ENCODE measurements at places on chromosomes 4 and X.

DNA sequence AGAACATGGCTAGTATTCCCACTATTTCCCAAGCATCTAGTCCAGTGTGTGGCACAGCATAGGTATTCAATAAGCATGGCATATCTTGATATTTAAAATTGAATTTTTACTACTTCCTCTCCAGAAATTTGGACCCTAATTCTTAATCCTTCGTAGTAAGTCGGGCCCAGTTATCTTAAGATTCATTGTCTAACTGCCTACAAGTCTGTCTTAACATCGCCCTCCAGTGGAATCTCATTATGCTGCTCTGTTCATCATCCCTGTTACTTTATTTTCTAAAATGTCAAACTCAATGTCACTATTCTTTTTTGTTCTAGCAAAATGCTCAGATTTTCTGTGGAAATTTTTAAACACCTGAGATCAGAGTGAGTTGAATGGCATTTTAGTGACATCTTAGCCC is 606.2 kb downstream of the KLHL13 start:
- no peak for DNase-seq

DNA sequence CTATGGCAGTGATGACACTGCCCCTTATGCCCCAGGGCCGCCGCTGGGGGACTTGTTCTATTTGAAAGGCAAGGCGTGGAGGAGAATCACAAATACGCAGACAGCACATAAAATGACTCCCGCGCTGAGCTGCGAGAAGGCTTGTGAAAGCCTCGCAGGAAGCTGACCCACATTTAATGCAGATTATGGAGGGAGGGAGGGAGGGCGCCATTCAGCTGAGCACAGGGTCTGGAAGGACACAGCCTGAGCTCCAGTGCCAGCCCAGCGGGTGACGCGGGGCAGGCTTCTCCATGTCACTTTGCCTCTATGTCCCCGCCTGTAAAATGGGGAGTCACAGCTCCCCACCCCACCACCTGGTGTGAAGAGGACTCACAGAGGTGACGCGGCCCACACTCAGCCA is 14.3 kb downstream of the ABLIM2 start:
- no peak for DNase-seq

GRCh38 chrX:45992402-45993123 is 552.7 kb downstream of the ZNF674 start:
- no peak for DNase-seq

DNA sequence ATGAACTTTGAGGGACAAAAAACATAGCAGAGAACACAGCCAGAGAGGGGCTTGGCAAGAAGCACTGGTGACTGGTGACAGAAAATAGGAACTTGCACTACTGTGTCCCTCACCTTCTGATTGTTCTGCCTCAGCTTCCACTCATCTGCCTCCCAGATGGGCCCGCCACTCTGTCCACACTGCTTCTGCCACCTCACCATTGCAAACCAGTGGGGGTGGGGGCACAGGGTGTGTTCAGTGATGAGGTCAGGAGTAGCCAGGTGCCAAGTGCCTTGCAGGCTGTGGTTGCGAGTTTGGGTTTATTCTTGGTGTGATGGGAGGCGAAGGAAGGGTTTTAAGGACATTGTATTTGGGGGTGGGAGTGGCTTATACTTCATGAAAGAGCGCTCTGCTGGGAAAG is 9.1 kb upstream of the UBA1 start:
- DNase-seq = no peak

DNA sequence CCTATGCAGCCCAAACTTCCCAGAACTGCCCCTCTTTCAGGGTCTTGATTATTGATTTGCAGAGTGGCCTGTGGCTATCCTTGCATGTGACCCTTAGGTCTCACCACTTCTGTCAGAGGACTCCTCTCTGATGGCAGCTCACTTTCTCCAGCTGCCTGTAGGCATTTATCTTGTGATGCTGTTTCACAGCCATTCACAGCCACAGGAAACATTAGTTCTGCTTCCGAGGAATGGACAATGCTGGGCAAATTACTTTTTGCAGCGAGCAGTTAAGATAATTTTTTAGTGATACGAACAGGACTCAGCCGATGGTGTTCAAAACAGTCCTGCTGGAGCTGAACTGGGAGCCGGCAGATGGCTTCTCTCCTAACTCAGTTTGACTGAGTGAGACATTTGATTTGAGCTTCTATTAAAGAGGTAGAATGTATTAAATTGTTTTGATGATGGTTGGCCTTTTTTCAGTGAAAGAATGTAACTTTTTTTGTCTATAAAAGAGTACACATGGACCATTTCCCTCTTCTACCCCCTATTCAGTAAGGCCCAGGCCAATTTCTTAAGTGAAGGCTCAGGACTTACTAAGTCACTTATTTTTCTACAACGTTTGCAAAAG is 58.4 kb upstream of the TMEM150C start:
- DNase-seq = no peak

GRCh38 chrX:120647127-120647526 is 17.3 kb upstream of the C1GALT1C1 start:
- DNase-seq = no peak

DNA sequence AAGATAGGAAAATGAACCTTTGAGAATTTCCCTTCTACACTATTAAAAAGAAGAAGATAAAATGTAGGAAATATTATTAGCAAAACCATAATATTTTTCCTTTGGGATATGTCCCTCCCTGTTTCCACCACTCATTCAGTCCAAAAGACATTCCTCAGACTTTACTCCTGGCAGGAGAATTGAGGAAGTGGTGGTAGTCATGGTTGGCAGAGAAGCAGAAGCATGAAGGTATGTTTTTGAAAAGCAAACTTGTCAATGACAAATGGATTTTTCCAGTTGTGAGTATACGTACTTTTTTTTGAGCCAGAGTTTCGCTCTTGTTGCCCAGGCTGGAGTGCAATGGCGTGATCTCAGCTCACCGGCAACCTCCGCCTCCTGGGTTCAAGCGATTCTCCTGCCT is 13.7 kb downstream of the STAG2 start:
- DNase-seq = no peak

DNA sequence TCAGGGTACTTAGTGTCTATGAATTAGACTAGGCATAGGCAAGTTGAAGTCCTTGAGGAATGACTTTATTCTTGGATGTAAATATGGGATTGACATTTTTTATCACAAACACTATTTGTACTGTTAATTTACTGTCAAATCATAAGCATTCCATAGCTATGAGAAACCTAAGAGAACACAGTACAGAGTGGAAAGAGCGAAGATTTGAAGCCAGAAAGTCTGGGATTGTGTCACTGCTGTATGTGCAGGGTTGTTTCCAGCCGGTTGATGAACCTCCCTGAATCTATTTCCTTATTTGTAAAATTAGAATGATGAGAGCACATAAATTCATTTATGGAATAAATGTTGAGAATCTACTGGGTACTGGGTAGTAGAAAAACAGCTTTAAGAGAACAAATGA is 14.4 kb upstream of the KLHL5 start:
- DNase-seq = no peak

GRCh38 chr4:152983221-152983620 is 47.1 kb downstream of the FHDC1 start:
- DNase-seq = no peak

- DNase-seq = no peak
Measured at GRCh38 chr4:128333309-128334018, 45.9 kb upstream of the PGRMC2 start.

DNA sequence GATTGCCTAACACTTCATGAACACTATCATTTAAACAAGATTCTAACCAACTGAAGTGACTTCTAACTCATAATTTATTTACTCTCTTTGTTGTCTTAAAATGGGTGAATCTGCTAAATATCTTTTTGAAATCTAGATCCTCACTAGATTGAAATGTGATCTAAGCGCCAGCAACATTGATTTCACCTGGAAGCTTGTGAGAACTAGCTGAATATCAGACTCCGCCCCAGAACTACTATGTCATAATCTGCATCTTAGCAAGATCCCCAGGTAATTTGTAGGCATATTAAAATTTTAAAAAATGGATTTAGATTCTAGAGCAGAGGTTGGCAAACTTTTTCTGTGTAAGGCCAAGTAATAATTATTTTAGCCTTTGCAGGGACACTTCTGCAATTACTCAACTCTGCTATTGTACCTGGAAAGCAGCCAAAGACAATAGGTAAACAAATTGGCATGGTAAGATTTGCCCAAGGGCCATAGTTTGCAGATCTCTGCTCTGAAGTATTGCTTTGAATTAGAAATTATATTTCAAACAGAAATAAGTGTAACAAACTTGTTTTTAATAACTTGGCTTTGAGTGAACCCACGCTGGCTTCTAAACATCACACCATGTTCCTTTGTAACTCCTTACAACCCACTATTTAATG is 121.5 kb downstream of the REELD1 start:
- DNase-seq = no peak

- no peak for DNase-seq
Measured at GRCh38 chr4:82567444-82567843, 5.7 kb upstream of the TMEM150C start.

- DNase-seq = peak; percentile 15
Measured at GRCh38 chr4:244471-244870, 60.8 kb downstream of the ZNF732 start.

DNA sequence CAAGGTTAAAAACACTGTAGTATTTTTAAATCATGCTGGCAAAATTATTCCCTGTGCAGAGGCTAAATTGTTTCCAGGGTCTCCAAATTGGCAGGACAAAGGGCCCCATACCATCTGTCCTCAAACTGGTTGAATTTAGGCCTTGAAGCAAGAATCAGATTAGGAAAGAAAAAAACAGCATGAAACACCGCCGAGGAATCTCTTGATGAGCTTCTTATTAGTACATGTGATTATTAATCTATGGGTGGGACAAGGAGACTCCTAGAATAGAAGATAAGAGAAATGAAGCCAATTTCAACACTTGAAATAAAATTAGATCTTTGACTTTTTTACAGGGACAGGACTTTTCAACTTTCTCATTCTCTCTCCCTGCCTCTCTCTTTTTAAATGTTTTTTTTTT is 7.1 kb upstream of the CLNK start:
- DNase-seq = no peak

DNA sequence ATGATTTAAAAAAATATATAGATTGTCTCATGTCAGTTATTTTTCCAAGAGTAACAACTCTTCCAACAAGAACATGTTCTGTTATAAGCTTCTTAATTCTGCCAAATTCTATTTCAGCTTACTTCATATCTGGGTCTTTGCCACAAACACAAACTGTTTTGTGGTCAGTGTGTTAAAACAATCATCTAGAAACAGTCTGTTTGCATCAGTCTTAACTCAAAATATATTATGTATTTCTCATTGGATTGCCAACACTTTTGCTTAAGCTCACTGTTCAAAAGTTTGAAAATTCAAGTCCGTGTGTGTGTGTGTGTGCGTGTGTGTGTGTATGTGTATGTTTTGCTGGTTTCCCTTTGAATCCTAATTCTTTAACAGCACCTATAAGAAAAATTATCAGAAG is 752.3 kb upstream of the NDST4 start:
- no peak for DNase-seq

DNA sequence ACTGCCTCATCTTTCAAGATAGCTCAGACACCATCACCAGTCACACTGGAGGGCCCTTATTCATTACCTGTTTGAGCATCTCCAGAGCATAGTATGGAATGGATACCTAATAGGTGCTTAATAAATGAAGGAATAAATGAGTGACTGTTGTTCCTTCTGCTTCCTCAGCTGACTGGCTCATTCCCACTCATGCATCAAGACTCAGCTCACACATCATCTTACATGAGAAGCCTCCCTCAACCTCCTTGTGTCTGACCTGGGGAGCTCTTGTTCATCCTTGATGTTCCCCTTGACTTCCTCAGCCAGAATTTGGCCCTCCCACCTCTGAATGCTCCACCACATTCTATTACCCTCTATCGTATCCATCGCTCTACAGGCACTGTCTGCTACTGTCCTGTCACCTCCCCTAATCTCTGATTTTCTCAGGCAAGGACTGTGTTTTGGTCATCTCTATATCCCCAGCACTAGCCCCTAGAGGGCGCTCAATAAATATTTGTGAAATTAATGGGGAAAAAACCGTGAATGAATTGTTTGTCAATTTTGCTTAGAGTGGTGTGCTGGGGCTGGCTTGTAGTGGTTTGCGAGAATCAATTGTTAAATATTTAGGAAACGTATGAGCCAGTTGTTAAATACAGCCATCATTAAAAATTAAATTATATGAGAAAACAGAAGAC is 88.3 kb downstream of the NHSL2 start:
- no peak for DNase-seq

GRCh38 chr4:178836865-178837264 is 1394.6 kb upstream of the AGA start:
- DNase-seq = no peak

DNA sequence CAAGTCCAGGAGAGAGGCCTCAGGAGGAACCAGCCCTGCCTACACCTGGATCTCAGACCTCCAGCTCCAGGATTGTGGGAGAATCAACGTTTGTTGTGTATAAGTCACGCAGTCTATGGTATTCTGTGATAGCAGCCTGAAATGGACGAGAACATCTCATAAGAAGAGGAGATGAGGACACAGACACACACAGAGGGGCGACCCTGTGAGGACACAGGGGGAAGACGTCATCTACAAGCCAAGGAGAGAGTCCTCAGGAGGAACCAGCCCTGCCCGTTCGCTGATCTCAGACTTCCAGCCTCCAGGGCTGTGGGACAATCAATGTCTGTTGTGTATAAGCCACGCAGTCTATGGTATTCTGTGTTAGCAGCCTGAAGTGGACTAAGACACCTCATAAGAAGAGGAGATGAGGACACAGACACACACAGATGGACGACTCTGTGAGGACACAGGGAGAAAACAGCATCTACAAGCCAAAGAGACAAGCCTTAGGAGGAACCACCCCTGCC is 20.3 kb downstream of the P2RY8 start:
- no peak for DNase-seq

- no peak for DNase-seq
Measured at GRCh38 chr4:169136796-169137557, 126.9 kb upstream of the CBR4 start.

DNA sequence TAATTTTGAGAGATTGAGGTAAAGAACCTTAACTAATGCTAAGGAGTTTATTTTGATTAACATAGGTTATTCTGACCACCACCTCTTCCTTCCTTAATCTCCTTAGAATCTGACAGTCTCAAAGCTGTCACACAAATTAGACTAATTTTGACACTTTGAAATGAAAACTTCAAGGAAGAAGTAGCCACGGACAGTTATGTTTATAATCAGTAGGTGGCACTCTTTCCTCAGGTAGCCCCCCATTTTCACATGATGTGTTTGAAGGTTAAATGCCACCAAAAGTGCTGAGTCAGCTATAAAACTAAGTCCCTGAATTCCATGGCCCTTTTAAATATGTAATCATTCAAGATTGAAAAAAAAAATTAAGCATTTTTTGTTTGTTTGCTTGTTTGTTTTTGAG is 22.4 kb downstream of the TMEM33 start:
- no peak for DNase-seq

DNA sequence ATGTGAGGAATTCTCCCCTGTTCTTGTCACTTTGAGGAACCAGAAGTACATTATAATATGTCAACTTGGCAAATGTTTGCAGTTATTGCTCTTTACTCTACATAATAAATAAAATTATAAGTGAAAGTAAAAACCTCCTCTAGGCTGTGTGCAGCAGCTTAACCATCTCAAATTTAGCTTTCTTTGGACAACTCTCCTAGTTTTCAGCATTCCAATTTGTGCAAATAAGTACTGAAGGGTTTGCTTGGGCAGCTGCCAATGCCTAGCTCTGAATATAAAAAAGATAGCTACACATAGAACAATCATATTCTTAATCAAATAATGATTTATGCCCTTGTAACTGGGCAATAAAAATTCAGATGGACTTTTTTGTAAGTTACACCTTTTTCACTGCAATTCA is 82.5 kb downstream of the GASK1B start:
- no peak for DNase-seq

All from Panc1 (cell line).